ENCODE measurements at places on chromosomes 12 and 14.
A peak's percentile ranks its signal among the peaks of the same experiment; 100 is the strongest.

GRCh38 chr14:73576391-73576790 is 7.4 kb downstream of the ACOT2 start:
- DNase-seq, result no peak

DNA sequence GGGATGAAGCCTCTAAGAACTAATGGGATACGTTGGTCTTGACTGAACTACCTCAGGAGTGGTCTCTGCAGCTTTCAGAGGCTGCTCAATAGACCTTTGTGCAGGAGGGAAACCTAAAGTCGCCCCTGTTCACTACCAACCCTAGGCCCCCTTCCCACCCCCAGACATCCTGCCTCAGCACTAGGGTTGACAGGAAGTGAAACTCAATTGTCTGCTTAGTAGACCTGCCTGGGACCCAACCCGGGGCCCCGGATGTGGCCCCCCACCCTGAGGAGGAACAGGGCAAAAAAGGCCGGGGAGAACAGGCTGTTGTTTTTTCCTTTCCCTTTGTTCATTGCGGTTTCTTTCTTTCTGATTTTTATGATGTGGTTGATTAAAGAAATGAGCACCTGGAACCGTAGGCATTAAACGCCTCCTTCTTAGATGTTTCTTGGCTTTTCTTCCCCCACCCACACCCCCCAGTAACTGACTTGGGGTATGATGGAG is 1.6 kb upstream of the DGKA start:
- no peak for DNase-seq

- DNase-seq, result no peak
Measured at GRCh38 chr14:90305176-90305601, 26.6 kb downstream of the NRDE2 start.

DNA sequence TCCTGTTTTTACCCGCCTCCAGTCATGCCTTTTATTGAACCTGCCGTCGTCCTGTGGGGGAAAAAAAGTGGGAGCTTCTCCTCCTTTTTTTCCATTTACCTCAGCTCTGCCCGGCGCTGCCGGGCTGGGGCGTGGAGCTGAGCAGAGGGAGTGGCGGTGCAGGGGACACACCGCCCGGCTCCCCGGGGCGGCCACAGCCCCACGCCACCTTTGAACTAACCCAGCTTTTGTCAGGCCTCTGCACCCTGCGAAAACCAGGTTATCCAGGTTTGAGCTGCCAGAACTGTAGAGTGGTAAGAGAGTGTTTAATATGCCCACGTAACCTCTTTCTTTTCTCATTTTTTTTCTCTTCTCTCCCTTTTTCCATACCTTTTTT is 161.0 kb upstream of the FKBP4 start:
- no peak for DNase-seq

DNA sequence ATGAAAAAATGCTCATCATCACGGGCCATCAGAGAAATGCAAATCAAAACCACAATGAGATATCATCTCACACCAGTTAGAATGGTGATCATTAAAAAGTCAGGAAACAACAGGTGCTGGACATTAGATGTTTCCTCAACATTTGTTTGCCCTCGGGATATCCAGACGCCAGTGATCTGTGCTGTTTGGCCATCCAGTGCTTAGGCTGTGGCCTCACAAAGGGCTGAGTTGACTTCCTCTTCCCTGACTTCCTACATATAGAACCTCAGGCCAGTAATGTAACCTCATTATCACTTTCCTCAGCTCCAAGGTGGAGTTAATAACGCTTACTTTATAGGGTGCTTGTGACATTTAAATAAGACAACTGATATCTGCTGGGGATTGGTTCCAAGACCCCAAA is 51.8 kb downstream of the SLC15A5 start:
- no peak for DNase-seq

- no peak for DNase-seq
Measured at GRCh38 chr14:52267501-52268278, at the start of gene PTGDR. PTGDR (plus strand) TSS chr14:52267698; CDS start chr14:52267815, 117 bp downstream.

GRCh38 chr14:52748647-52749292 is 18.8 kb downstream of the STYX start:
- DNase-seq, result no peak

GRCh38 chr12:31749024-31749704 is 20.3 kb upstream of the AMN1 start:
- DNase-seq, result peak; percentile 98

GRCh38 chr12:48084066-48084465 is 21.8 kb downstream of the SENP1 start:
- DNase-seq, result no peak

DNA sequence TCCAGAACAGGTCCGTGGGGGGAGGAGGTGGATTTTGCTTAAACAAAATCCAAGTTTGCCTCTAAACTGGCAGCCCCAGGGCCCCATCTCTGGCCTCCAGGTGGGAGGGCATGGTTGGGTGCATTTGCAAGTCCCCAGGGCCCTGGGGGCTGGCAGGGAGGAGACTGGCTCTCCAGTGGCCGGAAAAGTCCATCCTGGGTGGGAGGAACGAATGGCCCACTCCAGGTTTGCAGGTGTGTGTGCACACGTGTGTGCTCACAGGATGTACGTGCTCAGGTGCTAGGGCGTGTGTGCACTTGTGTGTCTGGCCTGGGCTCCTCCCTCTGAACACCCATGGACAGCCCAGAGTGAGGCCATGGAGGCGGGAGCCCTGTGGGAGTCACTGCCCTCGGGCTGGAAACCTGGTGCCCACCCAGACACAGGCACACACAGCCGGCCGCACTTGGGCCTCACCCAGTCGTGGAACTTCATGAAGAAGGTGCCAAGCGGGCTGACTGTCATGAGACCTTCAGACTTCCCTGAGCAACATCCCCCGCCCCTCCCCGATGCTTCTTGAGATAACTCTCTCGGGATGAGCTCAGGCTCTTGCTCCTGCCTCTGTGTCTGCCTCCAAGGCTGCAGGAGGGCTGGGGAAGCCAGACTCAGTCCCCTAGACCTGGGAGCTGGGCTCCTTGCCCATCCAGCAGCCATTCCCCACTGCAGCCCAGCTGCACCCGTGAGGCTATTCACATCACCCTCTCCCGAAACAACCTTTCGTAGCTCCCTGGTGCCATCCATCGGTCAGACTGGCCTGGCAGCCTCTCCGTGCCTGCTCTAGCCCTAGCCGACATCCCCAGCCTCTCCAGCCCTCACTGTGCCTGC is 9.4 kb downstream of the AHNAK2 start:
- peak; percentile 29 for DNase-seq

GRCh38 chr12:131232036-131232435 is 278.3 kb downstream of the ADGRD1 start:
- no peak for DNase-seq

- peak; percentile 40 for DNase-seq
Measured at GRCh38 chr12:11228296-11228879, 41.1 kb downstream of the PRB3 start.

- DNase-seq, result peak; percentile 78
Measured at GRCh38 chr14:93548102-93548843, 117.5 kb downstream of the UNC79 start.

GRCh38 chr14:60509438-60510253 is 700 bp downstream of the SIX6 start:
- DNase-seq, result no peak

DNA sequence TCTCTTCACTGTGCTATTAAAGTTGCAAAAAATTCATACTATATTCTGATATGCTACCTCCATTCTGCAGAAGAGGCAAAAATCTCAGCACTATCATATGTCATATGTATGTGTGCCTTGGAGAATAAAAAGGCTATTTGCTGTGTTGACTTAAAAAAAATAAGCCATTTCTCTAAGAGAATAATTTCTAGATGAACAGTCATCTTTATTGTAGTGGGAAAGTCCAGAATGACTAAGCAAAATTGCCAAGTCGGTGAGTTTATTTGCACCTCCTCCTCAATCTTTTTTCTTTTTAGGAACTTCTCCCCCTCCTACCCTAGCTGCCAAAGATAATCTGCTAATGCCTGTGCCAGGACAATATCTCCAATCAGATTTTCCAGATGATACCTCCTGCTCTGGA is 353.8 kb upstream of the FAR2 start:
- DNase-seq, result peak; percentile 31

Measured in kidney glomerular epithelial cell (primary cell).